ENCODE measurements at places on chromosomes 5 and 9. TPM values are rescaled to one million over a fixed set of nuclear protein-coding genes. Genes with fewer than 3 reads are reported as not detected.

The RETREG1 gene
- 39.2 TPM for total RNA-seq

The NOXA1 gene
- total RNA-seq: 4.2 TPM

The KCNV2 gene
- 134 TPM for total RNA-seq

The PCDHGA4 gene
- 11.1 TPM for total RNA-seq

The ANKRD20A1 gene
- total RNA-seq: 7.1 TPM

The SH3PXD2B gene
- 22.8 TPM for total RNA-seq

The ENTPD8 gene
- 0.60 TPM for total RNA-seq

The FOXD4L4 gene
- total RNA-seq: 0.22 TPM

The GLDC gene
- total RNA-seq: 18.4 TPM

The CMBL gene
- 13.4 TPM for total RNA-seq

The CTXN3 gene
- 4.0 TPM for total RNA-seq

The LCN12 gene
- 2.9 TPM for total RNA-seq

The BARHL1 gene
- not detected for total RNA-seq

The NUTM2G gene
- not detected for total RNA-seq

The MATR3 gene
- total RNA-seq: 745 TPM

The SOX30 gene
- total RNA-seq: 0.16 TPM

The BARX1 gene
- not detected for total RNA-seq

The COL5A1 gene
- 407 TPM for total RNA-seq

The RGMB gene
- total RNA-seq: 31.9 TPM

The CCNJL gene
- 10.8 TPM for total RNA-seq

The DIRAS2 gene
- total RNA-seq: 96.6 TPM

The DOCK8 gene
- 33.6 TPM for total RNA-seq

The F2RL1 gene
- total RNA-seq: 4.2 TPM

The MPDZ gene
- total RNA-seq: 110 TPM

The PCDHA6 gene
- 5.6 TPM for total RNA-seq

The DOCK2 gene
- total RNA-seq: 7.8 TPM

The CCNH gene
- total RNA-seq: 173 TPM

The FGF1 gene
- total RNA-seq: 3.8 TPM

The ABO gene
- 2.0 TPM for total RNA-seq

The TMEFF1 gene
- 29.2 TPM for total RNA-seq

The MYOT gene
- 15.9 TPM for total RNA-seq

The VPS13A gene
- total RNA-seq: 62.5 TPM

The ZNF622 gene
- total RNA-seq: 31.1 TPM

The LCN9 gene
- total RNA-seq: not detected

Data from camera-type eye (tissue), 1 donor.